Activated naive CD4-positive, alpha-beta T cell treated with anti-CD3 and anti-CD28 coated beads, Interleukin-2, amount 10 ng/mL, durations not matched to agents 7 days and 5 days (primary cell): ENCODE measurements at places on chromosomes 3 and 15.

GRCh38 chr3:55571216-55571813 is 84.2 kb upstream of the WNT5A start:
- no peak for DNase-seq

- no peak for DNase-seq
Measured at GRCh38 chr3:128707928-128708494, 18.0 kb upstream of the RAB7A start.

DNA sequence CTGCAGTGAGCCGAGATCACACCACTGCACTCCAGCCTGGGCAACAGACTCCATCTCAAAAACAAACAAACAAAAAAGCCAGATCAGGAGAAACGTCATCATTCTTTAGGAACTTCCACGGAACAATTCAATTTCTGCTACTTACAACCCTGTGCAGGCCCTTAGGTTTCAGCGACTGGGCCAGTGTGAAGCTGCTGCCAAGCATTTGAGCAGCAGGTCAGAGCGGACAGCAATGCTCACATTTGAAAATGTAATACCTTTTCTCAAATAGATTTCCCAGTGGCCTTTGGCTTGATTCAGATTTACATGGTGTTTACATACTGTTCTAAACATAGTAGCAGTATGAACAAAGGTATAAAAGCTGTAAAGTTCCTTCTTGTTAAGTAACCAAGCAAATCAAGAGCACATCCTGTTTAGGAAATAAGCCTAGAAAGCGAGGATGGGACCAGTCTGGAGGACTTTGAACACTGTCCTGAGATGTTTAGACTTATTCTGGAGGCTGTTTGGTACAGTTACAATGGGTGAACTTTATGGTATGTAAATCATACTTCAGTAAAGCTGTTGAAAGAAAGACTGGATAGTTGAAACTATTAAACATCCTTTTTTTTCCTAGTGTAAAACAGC is 141.2 kb downstream of the HCN4 start:
- no peak for DNase-seq

DNA sequence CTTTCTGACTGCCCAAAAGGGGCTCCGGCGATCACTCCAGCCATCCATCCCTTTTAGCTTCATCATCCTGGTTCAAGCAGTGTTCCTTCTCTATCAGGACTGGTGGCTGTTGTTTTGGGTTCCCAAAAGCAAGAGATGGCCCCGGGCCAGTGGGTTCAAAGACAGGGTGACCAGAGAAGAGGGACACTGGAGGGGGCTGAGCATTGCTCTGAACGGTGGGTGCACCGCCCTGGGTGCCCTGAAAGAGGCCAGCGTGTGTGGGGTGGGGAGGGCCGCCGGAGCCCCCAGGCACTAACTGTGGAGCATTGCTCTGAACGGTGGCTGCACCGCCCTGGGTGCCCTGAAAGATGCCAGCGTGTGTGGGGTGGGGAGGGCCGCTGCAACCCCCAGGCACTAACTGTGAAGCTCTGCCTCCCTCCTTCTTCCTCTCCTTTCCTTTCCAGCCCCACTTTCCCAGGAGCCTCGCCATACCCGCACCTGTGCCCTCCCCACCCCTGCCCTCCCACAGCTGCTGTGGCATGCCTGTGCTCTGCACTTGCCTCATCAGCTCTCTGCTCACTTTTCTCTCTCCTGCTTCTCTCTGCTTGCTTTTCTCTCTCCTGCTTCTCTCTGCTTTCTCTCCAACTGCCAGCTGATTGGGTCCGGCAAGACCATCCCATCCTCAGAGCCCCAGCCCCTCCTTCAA is 37.4 kb upstream of the OR4F6 start:
- DNase-seq = no peak

DNA sequence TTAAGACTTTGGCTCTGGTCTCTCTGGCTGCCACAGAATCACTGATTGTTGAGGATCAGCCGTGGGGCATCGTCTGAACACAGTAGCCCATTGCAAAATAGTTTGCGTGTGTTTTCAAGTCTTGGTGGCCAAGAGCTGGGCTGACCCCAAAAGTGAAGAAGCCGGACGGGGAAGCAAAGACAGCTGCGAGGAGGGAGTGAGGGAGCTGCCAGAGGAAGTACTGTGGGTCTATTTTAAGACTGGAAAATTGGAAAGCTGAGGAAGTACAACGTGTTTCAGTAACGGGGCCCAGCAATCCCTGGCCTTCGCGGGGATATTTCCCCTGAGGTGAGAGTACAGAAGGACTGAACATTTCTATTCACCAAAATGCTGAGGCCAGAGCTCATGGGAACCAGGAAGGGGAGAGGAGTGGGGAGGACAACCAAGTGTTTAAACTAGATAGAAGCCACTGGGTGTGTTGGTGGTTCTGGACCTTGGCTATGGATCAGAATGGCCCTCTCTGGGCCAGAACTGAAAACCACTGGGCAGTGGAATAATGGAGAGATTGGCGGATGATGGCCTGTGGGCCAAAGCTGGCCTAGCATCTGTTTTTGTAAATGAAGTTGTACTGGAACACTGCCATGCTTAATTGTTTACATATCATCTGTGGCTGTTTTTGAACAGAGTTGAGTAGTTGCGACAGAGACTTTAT is 34.1 kb upstream of the LIMD1 start:
- no peak for DNase-seq

DNA sequence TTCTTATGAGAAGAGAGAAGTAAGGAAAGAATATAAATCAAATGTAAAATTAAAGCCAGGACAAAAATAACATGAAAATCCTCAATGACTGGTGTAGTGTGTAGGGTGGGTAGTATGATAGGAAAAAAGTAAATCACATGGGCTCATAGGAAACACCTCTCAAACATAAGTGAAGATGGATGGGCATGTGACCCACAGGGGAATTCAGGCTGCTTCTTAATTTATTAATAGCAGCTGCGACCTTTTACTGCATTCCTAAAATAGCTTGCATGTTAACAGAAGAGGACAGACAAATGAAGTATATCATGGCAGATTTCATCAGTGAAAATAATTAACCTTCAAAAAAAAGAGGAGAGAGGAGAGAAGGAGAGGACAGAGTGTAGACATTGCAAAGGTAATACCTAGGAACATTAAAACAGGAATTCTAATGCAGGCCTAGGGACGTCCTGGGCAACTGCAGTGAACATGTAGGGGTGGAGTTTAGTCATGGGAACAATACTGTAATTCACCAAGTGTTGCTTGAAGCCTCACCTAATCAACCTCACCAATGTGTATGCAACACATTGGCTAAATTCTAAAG is 132.9 kb downstream of the KCNMB2 start:
- DNase-seq = no peak

GRCh38 chr3:192373032-192373431 is 354.3 kb downstream of the FGF12 start:
- DNase-seq = no peak

GRCh38 chr15:100372739-100373119 is 31.0 kb upstream of the ADAMTS17 start:
- no peak for DNase-seq

DNA sequence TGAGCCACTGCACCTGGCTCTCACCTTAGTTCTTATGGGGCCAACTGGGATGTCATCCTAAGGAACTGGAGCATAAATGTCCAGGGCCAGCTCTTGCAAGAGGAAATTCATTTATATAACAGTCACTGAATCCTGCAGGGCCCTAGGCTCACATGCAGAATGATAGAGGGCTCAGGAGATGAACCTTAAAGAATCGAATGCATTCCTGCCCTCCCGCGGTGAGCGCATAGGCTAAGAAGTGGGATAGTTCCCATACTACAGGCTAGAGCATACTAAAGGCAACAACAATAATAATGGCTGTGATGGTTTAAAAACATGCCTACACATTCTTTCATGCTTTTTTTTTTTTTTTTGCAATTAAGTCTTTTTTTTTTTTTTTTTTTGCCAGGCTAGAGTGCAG is 17.1 kb upstream of the CSRNP1 start:
- no peak for DNase-seq

DNA sequence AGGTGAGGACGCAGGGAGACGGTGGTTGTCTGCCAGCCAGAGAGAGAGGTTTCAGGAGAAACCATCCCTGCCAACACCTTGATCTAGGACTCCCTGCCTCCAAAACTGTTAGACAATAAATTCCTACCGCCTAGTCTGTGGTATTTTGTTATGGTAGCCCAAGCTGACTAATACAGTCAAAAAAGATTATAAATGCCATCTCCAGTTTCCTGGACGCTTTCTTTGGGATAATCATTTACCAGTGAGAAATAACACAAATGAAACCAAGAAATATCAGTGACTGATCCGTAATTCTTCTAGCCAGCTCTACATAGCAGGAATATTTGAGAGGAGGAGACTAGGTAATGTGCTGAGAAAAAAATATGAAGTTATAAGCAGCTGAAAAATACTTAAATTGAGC is 707.8 kb upstream of the LMCD1 start:
- no peak for DNase-seq

- no peak for DNase-seq
Measured at GRCh38 chr3:39028546-39028945, 23.2 kb downstream of the SCN11A start.

GRCh38 chr3:28606283-28606682 is 257.7 kb upstream of the AZI2 start:
- DNase-seq = no peak

GRCh38 chr15:58498821-58499580 is 67.2 kb downstream of the LIPC start:
- no peak for DNase-seq

GRCh38 chr3:195203606-195204005 is 67.4 kb downstream of the XXYLT1 start:
- no peak for DNase-seq

DNA sequence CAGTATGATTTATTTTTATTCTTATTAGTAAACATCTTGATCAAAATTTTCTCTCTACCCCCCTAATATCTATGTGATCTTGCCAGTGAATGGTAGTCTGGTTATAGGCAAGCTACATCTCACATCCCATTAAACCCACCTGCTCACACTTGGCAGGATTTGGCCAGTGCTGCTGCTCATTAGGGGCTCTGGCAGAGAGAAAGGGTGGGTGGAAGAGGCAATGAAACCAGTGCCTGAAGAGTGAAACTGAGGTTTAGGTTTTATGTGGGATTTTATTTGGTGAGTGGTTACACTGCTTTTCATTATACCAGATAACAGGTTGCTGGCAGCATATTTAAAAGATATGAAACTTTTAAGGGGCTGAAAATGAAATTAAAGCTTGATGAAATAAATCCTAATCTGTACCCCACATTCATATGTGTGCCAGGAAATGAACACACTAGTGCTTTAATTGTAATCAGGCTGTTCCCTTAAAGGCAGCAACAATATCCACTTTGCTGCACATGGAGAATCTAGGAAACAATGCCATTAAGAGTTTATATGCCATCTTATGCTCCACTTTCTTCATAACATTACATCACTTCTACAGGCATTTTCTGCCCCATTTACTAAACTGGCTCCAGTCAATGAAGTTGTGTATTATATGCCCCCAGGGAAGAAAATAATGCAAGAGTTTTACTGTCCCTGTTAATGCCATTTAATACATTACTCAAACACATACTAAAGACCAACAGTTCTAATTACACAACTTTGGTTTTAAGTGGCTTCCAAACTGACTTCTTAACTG is 688.7 kb downstream of the MECOM start:
- DNase-seq = no peak

- no peak for DNase-seq
Measured at GRCh38 chr15:27324886-27325615, 354.1 kb downstream of the GABRG3 start.

GRCh38 chr3:60276615-60277014 is 974.6 kb downstream of the FHIT start:
- no peak for DNase-seq

GRCh38 chr3:167228135-167228534 is 152.0 kb downstream of the ZBBX start:
- DNase-seq = no peak

DNA sequence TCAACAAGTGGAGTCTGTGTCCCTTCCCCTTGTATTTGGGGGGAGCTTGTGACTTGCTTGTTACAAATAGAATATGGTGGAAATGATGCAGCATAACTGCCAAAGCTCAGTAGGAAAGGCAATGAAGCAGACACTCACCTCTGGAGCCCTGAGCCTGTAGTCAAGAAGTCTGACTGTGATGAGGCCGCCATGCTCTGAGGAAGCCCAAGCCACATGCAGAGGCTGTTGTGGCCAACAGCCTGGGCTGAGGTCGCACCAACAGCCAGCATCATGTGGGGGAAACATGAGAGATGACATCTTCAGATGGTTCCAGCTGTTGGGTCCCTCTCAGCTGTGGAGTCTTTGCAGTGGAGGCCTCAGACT is 161.4 kb downstream of the CHSY1 start:
- DNase-seq = no peak

DNA sequence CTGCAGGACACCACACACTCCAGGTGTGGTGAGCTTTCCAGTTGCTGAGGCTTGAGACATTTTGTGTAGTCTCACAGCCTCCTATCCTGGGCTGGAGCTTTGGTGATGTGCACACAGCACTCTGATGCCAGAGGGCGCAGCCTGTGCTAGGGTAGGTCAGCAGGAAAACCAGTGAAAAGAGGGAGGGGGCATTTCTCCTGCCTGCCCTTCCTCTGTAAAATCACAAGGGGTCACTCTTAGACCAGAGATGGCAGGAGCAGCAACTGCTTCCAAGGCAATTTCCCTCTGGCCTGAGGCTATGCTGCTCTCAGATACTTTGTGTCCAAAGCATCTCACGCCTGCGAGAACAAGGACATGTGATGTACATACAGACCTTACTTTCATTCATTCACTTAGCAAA is 16.5 kb upstream of the MUSTN1 start:
- peak; percentile 51 for DNase-seq

DNA sequence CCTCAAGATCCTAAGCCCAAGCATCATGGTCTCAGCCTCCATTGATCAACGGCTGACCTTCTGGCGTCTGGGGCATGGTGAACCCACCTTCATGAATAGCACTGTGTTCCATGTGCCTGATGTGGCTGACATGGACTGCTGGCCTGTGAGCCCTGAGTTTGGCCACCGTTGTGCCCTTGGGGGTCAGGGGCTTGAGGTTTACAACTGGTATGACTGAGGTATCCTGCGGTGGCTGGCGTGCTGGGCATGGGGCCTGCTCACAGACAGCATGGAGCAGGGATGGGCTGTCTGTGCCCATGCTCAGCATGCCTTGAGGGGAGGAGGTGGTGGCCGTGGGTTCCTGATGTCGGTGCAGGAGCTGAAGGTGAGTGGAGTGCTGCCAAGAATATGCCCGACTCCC is 3.3 kb downstream of the DALRD3 start:
- no peak for DNase-seq

DNA sequence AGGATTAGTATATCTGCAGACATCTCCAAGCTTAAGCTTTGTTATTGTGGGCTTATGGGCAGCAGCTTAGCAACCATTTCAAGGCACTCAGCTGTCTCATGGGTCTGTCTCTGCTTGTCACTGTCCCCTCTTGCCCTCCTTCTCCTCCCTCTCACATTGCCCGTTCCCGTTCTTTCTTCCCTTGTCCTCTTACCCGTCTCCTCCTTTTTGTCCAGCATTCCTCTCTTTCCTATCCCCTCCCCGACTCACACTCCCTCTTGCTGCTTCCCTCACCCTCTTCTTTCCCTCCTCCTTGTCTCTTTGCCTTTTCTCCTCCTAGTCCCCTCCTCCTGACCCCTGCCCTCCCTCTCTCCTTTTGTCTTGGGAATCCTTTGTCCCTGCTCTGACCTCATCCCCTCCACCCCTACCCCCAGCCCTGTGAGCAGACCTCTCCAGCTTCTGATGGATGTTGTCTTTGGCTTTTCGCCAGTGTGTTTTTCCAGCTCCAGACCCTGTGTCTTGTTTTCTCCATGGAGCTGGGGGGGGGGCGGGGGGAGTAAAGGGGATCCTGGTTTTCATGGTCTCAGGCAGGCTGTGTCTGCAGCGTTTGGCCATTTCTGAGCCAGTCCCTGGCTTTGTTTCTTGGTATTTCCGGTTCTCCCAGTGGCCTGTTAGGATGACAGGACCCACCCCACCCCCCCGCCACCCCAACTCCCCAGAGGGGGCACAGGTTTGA is 47.9 kb upstream of the TRAK1 start:
- no peak for DNase-seq
